ENCODE measurements at places on chromosomes 7 and 10. TPM values are rescaled to one million over a fixed set of nuclear protein-coding genes. Genes with fewer than 3 reads are reported as not detected.

DNA sequence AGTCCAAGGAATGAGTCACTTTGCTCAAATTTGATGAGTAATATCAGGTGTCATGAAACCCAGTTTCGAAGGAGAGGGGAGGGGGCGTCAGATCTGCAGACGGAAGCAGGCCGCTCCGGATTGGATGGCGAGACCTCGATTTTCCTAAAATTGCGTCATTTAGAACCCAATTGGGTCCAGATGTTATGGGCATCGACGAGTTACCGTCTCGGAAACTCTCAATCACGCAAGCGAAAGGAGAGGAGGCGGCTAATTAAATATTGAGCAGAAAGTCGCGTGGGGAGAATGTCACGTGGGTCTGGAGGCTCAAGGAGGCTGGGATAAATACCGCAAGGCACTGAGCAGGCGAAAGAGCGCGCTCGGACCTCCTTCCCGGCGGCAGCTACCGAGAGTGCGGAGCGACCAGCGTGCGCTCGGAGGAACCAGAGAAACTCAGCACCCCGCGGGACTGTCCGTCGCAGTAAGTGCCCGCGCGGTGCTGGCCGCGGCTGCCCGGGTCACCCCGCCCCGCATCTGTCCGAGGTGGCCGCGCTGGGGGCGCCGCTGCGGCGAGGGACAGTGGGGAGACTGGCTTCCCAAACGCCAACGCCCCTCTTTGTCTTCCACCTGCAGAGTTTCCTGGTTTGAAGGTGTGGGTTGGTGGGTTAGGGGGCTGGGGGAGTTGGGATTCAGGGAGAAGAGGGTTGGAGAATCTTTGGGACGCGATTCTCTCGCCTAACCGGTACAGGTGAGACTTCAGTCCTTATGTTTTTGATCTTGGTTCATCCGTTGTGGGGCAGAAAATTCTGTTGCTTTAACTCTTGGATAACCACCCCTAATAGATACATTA lies at the start of gene TAC1:
Gene TAC1 (plus strand): TSS at position 351 of the 829 bp plus-strand sequence. CDS start 527 bp downstream, outside the sequence.
- DNase-seq = no peak

DNA sequence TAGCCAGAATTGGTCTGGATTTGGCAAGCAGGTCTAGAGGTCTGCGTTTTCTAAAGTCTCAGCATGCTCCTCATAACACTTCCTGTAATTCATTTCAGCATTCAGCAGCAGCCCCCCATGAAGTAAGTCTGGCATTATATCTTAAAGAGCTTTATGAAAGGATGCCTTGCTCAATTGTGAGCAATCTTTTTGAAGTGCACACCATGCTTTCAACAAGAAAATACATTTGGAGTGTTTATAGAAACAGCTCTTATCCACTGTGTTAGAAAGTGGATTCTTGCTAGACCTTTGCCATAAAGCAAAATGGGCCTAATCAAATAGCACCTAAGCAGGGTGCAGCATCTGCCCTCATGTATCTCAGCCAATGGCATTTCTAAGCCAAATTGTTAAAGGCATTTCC lies 378.0 kb upstream of the AKR1E2 start:
- no peak for DNase-seq

- DNase-seq = no peak
Observed at GRCh38 chr7:91280185-91280584, 16.0 kb downstream of the FZD1 start.

DNA sequence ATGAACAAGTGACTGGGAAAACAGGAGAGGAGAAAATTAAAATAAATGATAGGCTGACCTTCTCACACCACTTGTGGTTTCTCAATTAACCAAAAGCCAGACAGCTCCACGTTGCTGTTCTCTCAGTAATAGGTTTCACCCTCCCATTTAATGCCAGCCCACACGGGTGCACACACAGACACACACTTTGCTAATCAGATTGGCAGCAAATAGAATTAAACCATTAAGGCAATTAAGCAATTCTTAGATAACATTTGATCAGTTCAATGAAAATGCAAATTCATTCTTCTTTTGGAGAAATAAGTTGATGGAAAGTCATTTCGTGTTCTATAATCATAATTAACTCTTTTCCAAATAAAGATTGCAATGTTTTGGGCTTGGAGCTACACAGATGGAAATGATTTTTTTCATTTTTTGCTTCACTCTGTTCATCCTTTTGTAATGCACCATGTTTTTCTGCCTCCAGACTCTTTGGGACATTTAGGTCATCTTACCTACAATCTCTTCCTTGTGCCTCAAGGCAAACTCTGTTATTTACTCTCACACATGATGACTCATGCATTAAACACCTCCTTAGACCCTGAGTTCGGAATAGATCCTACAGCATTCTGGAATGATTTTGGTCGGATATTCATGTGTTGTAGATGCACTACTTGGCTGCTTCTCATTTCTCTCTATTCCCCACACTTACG lies 700.7 kb downstream of the AUTS2 start:
- DNase-seq = no peak

DNA sequence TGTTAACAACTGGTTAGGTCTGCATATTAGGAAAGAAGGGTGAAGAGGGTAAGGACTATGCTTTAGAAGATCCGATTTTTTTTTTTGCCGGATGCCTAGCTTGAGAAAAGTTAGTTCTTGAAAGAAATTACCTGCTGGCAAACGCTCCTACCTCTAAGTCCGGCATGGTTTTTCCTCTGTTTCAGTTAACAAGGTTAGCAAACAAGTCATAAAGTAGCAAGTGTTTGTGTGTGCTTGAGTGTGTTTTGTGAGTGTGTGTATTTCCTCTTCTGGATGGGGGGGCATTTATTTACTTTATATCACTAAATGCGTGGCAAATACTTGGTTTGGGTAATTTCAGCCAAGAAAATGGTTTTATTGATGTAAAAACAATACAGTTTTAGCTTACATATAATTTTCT lies 195.6 kb downstream of the SUGCT start:
- DNase-seq = no peak

DNA sequence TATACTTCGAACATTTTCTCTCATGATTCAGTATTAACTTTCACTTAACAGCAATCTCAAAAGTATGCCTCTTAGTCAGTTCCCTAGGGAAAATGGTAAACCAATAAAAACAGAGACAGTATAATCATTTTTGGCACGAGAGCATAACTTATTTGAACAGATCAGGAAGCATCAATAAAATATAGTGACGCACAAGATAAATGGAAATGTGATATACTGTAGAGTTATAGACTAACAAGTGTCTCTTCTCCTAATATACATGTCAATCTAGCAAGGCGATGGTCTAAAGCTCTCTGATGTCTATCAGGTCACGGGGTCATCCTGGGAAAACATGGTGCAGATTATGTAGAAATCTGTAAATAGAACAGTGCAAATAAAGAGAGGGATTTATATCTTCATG lies 131.6 kb downstream of the HGF start:
- no peak for DNase-seq

PNLIPRP1 gene
- total RNA-seq = not detected

AGR3 gene
- 8.7 TPM for total RNA-seq

Data from ureter (tissue), 1 donor.